ENCODE measurements at places on chromosomes 2 and 18. TPM values are rescaled to one million over a fixed set of nuclear protein-coding genes. Genes with fewer than 3 reads are reported as not detected.

DNA sequence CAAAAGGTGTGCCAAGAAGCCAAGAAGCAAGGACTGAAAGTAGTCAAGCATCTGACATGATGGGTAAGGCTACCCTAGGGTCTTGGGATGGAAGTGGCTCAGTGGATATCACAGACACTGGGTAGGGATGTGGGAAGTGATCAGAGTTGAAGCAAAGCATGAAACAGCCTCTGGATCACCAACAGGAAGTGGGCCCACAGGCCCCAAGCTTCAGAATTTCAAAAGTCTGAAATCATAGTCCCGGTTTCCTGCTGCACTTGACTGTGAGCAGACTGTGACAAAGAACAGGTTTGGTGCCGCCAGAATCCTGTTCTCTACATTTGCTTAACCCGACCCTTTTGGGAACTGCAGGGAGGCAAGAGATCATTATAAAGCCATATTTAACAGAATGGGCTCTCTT lies 57.4 kb downstream of the SP100 start:
- no peaks in the 10 kb centered on the region for H3K36me3 ChIP-seq
- no peak for DNase-seq
- H3K27me3 ChIP-seq, result no peaks in the 10 kb centered on the region
- no peaks in the 10 kb centered on the region for H3K4me1 ChIP-seq
- H3K4me3 ChIP-seq, result no peak overlapping the region
- no peak overlapping the region for H3K27ac ChIP-seq

GRCh38 chr2:105822186-105822585 lies 77.5 kb downstream of the NCK2 start:
- no peak overlapping the region for H3K4me3 ChIP-seq
- no peak overlapping the region for H3K27ac ChIP-seq
- 0 out of 2 replicates have a peak, but pooled peaks cover 2% of the 10 kb centered on the region for H3K4me1 ChIP-seq
- no peak for DNase-seq
- peaks cover 12% of the 10 kb centered on the region for H3K36me3 ChIP-seq

DNA sequence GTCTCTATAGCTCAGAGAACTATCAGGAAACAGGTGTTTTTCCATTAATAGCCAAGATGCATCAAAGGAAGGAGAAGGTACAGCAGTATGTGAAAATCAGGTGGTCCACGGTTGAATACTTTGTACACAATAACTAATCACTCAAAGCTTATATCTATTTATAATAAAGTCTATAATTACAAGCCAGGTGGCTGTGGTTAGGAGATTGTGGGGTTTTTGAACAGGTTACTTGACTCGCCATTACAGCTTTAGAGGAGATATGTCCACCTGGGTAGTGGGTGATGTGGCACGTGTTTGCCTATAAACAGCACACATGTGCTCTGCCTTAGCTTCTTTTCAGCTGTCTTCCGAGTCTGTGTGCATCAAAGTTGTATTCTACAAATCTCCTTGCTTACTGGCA lies 892.2 kb upstream of the ZEB2 start:
- DNase-seq, result no peak
- H3K4me1 ChIP-seq, result no peaks in the 10 kb centered on the region
- H3K27me3 ChIP-seq, result no peaks in the 10 kb centered on the region
- H3K36me3 ChIP-seq, result no peaks in the 10 kb centered on the region
- no peak overlapping the region for H3K27ac ChIP-seq

DNA sequence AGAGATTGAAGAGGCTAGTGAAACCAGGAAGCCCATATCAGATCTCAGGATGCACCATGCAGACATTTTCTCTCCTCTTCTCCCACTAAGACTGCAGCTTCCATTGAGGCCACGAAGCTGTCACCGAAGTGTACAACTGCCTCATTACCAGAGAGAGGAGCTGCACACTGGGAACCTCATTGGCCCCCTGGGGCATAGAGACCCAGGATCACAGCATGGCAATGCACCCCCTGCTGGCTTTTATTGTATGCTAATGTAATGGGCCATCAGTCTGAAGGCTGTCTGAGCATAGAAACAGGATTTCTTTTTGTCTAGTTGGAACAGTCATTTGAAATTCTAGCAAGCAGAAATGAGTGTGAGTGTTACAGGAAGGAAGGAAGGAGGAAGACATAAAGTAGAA lies 861.6 kb upstream of the CELF4 start:
- H3K27me3 ChIP-seq, result no peaks in the 10 kb centered on the region
- H3K27ac ChIP-seq, result no peak overlapping the region
- H3K4me3 ChIP-seq, result no peak overlapping the region
- no peaks in the 10 kb centered on the region for H3K36me3 ChIP-seq
- DNase-seq, result no peak
- H3K4me1 ChIP-seq, result 0 out of 2 replicates have a peak, but pooled peaks cover 3% of the 10 kb centered on the region

GRCh38 chr18:37511721-37512298 lies 53.8 kb downstream of the CELF4 start:
- DNase-seq, result no peak
- H3K27ac ChIP-seq, result no peak overlapping the region
- no peaks in the 10 kb centered on the region for H3K27me3 ChIP-seq
- no peaks in the 10 kb centered on the region for H3K4me1 ChIP-seq
- no peaks in the 10 kb centered on the region for H3K36me3 ChIP-seq

- H3K36me3 ChIP-seq, result no peaks in the 10 kb centered on the region
- H3K4me1 ChIP-seq, result no peaks in the 10 kb centered on the region
- DNase-seq, result no peak
Measured at GRCh38 chr18:71242981-71243380, 954.1 kb downstream of the SOCS6 start.

GRCh38 chr18:55290898-55291297 lies 297.1 kb downstream of the TCF4 start:
- peaks cover 3% of the 10 kb centered on the region for H3K36me3 ChIP-seq
- no peak for DNase-seq
- H3K27ac ChIP-seq, result no peak overlapping the region
- no peaks in the 10 kb centered on the region for H3K27me3 ChIP-seq
- H3K4me1 ChIP-seq, result no peaks in the 10 kb centered on the region

DNA sequence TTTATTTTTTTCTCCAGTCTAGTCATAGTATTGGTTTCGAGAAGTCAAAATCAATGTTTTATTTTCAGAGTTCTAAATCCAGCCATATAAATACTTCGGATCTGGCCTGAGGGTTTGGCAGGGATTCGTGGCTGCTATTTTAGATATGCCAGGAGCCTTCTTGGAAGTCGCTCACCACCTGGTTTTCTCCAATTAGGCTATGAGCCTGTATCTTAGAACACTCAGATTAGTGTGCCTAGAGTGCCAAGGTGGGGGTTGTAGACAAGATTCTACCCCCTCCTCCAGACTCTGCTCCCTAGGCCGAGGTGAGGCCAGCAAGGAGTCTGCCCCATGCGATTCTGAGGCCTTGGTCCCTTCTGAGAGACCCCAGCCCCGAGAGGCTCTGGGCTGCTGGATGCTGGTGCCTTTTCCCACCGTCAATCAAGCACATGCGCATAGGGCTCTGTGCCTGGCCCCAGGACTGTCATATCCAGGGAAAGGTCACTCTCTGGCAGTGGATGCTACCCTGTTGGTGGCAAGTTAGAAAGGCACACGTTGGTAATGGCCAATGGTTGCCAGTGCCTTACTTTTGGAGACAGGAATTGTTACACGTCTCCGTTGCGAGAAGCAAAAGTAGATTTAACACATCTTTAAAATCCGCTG lies 197.1 kb downstream of the AGAP1 start:
- DNase-seq, result no peak
- no peaks in the 10 kb centered on the region for H3K36me3 ChIP-seq
- H3K4me3 ChIP-seq, result no peak overlapping the region

GRCh38 chr2:162710287-162710890 lies 128.2 kb downstream of the KCNH7 start:
- no peak overlapping the region for H3K27ac ChIP-seq
- H3K36me3 ChIP-seq, result no peaks in the 10 kb centered on the region
- H3K27me3 ChIP-seq, result no peaks in the 10 kb centered on the region
- no peak for DNase-seq

- no peaks in the 10 kb centered on the region for H3K27me3 ChIP-seq
- H3K4me3 ChIP-seq, result no peak overlapping the region
- H3K36me3 ChIP-seq, result no peaks in the 10 kb centered on the region
- no peak overlapping the region for H3K27ac ChIP-seq
- no peak for DNase-seq
- no peaks in the 10 kb centered on the region for H3K4me1 ChIP-seq
Measured at GRCh38 chr18:60508108-60508507, 135.5 kb upstream of the MC4R start.

The PDE11A gene
- 0.13 TPM for total RNA-seq

The KATNAL2 gene
- 20.1 TPM for total RNA-seq

The AMMECR1L gene
- total RNA-seq, result 20.0 TPM

The CNGA3 gene
- total RNA-seq, result not detected

The TUBA4B gene
- not detected for total RNA-seq

The ANKRD62 gene
- not detected for total RNA-seq

The RANBP2 gene
- 87.2 TPM for total RNA-seq

Measured in H9 (cell line).